Transverse colon (tissue), 4 donors: ENCODE measurements at places on chromosomes 2 and 18. TPM values are rescaled to one million over a fixed set of nuclear protein-coding genes. Genes with fewer than 3 reads are reported as not detected.
A peak's percentile ranks its signal among the peaks of the same experiment; 100 is the strongest.

DNA sequence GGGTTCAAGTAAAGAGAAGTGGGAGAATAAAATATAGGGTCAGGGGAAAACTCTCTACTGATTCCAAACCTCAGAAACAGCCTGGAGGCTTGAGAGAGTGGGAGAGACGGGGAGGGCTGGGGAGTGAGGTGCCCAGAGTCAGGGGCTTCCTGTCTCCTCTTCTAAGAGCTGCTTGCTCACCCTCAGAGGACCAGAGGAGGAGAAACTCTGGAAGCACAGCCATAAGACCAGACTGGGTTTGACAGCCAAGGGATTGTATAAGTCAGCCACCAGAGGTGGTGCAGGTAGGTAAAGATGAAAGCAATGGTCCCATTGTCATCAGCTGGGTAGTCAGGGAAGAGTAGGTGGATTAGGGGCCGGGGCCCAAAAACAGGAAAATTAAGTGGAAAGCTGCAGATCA is 259.4 kb downstream of the TNS1 start:
- no peaks in the 10 kb centered on the region for H3K4me1 ChIP-seq
- no peaks in the 10 kb centered on the region for H3K36me3 ChIP-seq
- H3K27ac ChIP-seq: no peak overlapping the region
- DNase-seq: no peak
- H3K27me3 ChIP-seq: no peaks in the 10 kb centered on the region
- no peak overlapping the region for H3K4me3 ChIP-seq

GRCh38 chr2:32732120-32732519 is 104.3 kb downstream of the TTC27 start:
- no peak for DNase-seq
- no peaks in the 10 kb centered on the region for H3K4me1 ChIP-seq
- no peak overlapping the region for H3K27ac ChIP-seq
- H3K36me3 ChIP-seq: no peaks in the 10 kb centered on the region
- H3K27me3 ChIP-seq: no peaks in the 10 kb centered on the region

- H3K4me1 ChIP-seq: peaks cover 28% of the 10 kb centered on the region
- H3K36me3 ChIP-seq: no peaks in the 10 kb centered on the region
- H3K27me3 ChIP-seq: no peaks in the 10 kb centered on the region
- H3K4me3 ChIP-seq: no peak overlapping the region
- no peak for DNase-seq
Observed at GRCh38 chr2:169086893-169087467, 17.6 kb downstream of the DHRS9 start.

DNA sequence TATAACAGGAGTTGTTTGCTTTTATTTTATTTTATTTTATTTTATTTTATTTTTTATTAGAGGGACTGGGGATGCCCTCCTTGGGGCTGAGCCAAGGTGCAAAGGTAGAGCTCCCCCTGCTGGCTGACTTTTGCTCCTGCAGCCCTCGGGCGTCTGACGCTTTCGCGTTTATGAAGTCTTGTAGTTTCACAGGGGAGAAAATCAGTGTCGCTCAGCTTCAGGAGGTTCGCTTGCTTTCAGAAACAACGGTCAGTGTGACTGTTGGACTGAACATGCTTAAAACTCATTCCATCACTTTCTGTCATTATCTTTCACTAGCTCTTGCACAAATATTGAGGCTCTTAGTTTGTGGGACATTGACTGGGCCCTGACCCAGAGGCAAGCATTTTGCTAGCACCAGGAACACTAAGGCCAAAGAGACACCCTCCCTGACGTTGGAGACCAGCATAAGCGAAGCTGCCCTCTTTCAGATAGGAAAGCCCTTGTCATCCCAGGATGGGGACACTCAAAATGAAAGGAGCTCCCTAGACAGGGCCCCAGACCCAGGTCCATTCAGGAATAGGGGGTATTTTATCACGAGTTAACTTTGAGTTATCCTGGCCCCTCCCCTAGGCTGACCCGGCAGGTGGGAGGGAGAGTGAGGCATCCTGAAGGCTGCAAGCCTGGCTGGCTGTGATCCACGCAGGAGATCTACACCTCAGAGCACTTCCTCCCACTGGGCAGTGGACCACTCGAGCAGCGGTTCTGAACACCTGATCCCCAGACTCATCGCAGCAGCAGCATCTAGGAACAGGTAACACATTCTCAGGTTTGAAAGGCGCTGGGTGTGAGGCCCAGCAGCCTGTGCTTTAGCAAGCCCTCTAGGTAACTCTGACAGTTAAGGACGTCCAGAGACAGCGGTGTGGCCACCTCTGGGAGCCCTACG is 34.4 kb downstream of the LGALSL start:
- H3K4me3 ChIP-seq: no peak overlapping the region
- H3K27ac ChIP-seq: no peak overlapping the region
- H3K27me3 ChIP-seq: no peaks in the 10 kb centered on the region
- H3K4me1 ChIP-seq: no peaks in the 10 kb centered on the region

DNA sequence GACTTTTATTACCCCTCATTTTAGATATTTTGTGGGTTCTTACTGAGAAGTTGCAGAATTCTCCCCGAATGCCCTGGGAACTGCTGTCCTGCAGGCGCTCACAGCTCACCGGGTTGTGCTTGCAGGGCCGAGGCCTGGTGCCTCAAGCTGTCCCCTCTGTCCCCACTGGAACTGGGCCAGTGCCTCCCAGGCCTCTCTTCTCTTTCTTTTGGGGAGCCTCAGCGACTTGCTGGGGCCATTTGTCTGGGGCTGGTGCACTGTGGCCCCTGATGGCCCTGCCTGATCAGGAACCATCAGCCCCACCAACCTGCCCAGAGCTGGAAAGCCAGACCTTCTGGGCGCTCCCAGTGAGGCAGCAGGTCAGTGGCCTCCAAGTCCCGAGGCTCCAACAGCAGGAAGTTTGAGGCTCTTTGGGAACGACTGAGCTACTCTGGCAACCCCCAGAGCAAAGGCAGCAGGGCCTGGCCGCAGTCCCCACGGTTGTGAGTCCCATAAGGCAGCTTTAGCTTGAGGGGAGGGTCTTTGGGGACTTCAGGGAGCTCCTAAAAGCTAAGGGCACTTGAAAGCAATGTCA is 14.7 kb upstream of the NEU4 start:
- H3K4me1 ChIP-seq: peaks cover 15% of the 10 kb centered on the region
- H3K27ac ChIP-seq: peak overlapping the region; percentile 85
- DNase-seq: peak; percentile 21
- H3K4me3 ChIP-seq: no peak overlapping the region
- no peaks in the 10 kb centered on the region for H3K36me3 ChIP-seq

DNA sequence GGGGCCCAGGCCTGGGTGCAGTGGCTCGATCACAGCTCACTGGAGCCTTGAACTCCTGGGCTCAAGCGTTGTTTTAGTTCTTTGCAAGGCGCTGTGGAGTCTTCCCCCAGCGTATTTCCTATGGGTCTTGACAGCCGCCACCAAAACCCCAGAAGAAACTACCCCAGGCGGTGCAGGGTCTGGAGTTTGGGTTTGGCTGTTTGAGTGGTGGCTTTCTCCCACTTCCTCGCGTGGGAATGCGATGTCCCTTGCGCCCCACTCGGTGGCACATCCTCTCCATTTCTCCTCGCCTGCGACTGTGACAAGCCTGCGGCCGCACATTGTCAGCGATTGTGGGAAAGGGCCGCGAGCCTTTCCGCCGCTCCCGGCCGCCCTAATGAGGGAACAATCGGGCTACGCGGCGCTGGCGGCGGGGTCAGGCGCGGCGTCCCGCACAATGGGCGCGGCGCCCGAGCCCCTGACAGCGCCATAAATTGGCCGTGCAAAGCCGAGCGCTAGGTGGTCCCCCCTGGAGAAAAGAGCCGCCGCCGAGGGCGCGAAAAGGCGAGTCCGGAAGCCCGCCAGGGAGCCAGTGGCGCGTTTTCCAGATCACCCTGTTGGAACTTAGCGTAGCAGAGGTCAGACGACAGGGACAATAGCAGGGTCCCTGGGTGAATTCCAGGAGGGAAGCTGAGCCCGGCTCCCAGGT is 194.9 kb upstream of the POU3F3 start:
- H3K4me1 ChIP-seq: no peaks in the 10 kb centered on the region
- DNase-seq: no peak
- H3K36me3 ChIP-seq: no peaks in the 10 kb centered on the region
- no peak overlapping the region for H3K27ac ChIP-seq
- H3K27me3 ChIP-seq: peaks cover 9% of the 10 kb centered on the region
- H3K4me3 ChIP-seq: no peak overlapping the region

DNA sequence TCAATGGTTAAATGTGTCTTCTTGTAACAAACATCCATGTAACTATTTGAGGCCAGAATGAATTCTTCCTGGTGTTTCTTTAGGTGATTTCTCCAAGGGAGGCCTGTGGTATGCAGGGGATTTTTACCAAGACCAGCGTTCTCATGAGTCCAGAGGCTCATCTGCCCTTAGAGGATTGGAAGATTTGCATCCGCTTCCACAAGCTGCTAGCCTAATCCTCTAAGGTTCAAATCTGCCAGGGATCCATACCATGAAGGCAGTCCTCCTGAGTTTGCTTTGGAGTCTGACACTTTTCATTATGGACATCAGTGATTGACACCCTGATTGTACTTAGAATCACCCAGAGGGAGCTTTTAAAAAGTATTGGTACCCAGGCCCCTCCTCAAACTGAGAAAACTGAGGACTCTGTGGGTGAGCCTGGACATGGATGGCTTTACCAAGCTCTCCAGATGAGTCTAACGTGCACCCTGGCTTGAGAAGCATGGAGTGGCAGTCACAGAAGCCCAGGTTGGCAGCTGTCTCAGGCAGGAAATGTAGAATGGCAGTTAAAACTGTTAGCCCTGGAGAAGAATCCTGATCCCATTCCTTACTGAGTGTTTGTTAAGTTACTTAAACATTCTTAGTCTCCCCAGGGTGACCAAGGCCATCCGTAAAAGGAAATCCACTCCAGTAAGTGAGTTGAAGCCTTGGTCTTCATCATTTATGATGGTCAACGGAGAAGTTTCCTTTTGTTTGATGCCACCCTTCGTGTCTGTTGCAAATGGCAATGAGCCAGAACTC is 95.3 kb upstream of the RMDN2 start:
- H3K27me3 ChIP-seq: no peaks in the 10 kb centered on the region
- H3K27ac ChIP-seq: peak overlapping the region; percentile 6
- no peaks in the 10 kb centered on the region for H3K36me3 ChIP-seq
- H3K4me1 ChIP-seq: peaks cover 11% of the 10 kb centered on the region
- no peak for DNase-seq

- no peaks in the 10 kb centered on the region for H3K4me1 ChIP-seq
- no peak overlapping the region for H3K27ac ChIP-seq
- H3K36me3 ChIP-seq: no peaks in the 10 kb centered on the region
- no peak for DNase-seq
- no peaks in the 10 kb centered on the region for H3K27me3 ChIP-seq
Observed at GRCh38 chr18:38923540-38923939, 1357.9 kb upstream of the CELF4 start.

DNA sequence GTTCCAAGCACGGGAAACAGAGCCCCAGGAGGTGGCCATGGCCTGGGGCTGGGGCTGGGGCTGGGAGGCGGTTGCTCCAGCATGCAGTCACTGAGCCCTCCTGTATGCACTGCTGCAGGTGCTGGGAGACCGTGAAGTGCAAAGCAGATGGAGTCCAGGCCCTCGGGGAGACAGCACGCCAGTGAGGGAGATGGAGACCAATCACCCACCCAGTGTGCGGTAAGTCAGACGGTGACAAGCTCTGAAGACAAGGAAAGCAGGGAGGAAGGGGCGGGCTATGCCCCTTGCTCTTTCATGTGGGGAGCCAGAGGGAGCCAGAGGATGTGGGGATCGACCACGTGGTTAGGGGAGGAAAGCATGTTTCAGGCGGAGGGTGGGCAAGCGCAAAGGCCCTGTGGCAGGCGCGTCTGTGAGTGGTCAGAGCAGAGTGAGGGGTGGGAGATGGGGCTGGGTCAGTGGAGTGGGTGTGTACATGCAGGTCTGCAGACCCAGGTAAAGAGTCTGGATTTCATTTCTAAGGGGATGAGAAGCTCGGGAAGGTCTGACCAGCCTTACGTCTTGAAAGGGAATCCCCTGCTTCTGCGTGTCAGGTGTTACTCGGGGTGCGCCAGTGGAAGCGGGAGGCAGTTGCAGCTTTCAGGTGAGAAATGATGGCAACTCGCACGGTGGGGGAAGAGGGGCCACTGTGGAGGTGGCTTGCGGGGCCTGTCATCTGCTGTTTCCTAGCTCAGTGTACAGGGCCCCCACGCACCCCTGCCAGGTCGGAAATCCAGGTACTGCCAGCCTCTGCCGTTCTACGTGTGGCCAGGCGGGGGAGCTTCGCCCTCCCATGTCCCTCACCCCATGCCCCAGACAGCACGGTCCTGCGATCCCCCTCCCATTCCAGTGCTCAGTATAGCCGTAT is 19.4 kb downstream of the RRM2 start:
- peak; percentile 49 for DNase-seq
- no peaks in the 10 kb centered on the region for H3K27me3 ChIP-seq
- peaks cover 9% of the 10 kb centered on the region for H3K4me1 ChIP-seq
- no peak overlapping the region for H3K4me3 ChIP-seq
- no peaks in the 10 kb centered on the region for H3K36me3 ChIP-seq

DNA sequence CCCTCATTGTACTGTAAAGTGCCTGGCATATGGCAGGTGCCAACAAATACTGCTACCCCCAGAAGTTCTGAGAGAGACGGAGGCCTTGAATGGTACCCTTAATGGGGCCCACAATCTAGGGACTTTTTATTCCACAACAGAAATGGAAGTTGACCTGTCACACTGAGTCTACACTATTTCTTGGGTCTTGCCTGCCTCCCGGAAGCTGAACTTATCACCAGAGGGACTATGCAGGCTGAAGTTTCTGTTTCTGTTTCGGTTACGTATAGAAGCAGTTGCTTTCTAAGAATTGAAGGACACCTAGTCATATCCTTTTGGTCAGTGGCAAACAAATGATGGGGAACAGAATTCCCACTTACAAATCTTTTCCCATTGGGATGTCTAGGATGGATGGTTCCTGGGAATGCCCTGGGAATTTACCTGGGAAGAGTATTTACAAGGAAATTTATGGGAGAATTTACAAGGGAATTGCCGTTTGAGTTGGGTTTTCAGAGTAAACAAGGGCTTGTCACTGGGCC is 74.2 kb downstream of the HS1BP3 start:
- no peaks in the 10 kb centered on the region for H3K36me3 ChIP-seq
- H3K4me1 ChIP-seq: peaks cover 38% of the 10 kb centered on the region
- peak overlapping the region; percentile 9 for H3K27ac ChIP-seq
- DNase-seq: no peak
- no peaks in the 10 kb centered on the region for H3K27me3 ChIP-seq
- no peak overlapping the region for H3K4me3 ChIP-seq

Gene SEPTIN10
- total RNA-seq: 117 TPM

Gene PID1
- total RNA-seq: 21.6 TPM

Gene COLEC11
- 2.0 TPM for total RNA-seq

Gene PDCL3
- 2.2 TPM for total RNA-seq

Gene RTTN
- total RNA-seq: 13.5 TPM

Gene CTLA4
- total RNA-seq: not detected

Gene AQP12B
- 0.55 TPM for total RNA-seq

Gene MPP4
- total RNA-seq: not detected

Gene CFC1
- total RNA-seq: not detected
